ENCODE measurements at places on chromosomes 3 and 15.

DNA sequence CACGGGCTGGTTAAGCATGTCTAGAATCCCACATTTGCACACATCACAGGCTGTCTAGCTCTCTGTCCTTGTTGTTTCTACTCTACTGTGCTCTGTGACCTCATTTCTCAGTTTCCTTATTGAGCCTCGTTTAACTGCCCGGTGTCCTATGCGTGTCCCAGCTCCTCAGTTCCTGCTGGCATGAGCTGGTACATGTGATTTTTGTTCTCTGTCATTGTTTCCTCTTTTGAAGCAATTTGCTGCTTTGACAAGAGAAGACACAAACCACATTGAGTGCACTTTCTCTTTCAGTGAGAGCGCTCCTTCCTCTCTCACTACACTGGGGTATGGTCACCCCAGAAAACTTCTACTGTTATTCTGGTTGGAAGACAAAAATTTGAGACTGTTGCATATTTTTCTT is 563.5 kb downstream of the PDCD6IP start:
- DNase-seq: no peak

- no peak for DNase-seq
Measured at GRCh38 chr3:114057011-114057347, 442 bp downstream of the QTRT2 start.

GRCh38 chr3:131242201-131242600 is 139.4 kb upstream of the NUDT16 start:
- peak; percentile 4 for DNase-seq

DNA sequence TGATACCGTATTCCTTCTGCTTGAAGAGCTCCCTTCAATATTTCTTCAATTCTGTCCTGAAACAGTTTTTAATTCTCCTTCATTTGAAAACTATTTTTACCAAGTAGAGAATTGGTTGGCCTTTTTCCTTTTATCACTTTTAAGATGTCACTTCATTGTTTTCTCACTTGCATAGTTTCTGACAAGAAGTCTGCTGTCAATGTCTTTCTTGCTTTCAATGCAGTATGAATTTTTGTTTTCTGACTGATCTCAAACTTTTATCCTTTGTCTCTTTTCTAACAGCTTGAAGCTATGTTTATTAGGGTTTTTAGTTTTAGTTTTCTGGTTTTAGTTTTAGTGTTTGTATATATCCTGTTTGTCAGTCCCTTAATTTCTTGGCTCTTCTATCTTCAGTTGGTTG is 364.8 kb upstream of the TPRG1 start:
- peak; percentile 43 for DNase-seq

Measured in myocyte (in vitro differentiated cells).